Retinal pigment epithelial cell (primary cell): ENCODE measurements at places on chromosomes 16 and 17.
A peak's percentile ranks its signal among the peaks of the same experiment; 100 is the strongest.

GRCh38 chr17:49755663-49756283 lies 8.2 kb downstream of the FAM117A start:
- DNase-seq: no peak

GRCh38 chr17:54992797-54993639 lies 24.5 kb downstream of the STXBP4 start:
- no peak for DNase-seq

GRCh38 chr17:61786088-61786487 lies 77.2 kb downstream of the BRIP1 start:
- no peak for DNase-seq

- DNase-seq: no peak
Measured at GRCh38 chr17:73705594-73705993, 61.3 kb upstream of the SDK2 start.

DNA sequence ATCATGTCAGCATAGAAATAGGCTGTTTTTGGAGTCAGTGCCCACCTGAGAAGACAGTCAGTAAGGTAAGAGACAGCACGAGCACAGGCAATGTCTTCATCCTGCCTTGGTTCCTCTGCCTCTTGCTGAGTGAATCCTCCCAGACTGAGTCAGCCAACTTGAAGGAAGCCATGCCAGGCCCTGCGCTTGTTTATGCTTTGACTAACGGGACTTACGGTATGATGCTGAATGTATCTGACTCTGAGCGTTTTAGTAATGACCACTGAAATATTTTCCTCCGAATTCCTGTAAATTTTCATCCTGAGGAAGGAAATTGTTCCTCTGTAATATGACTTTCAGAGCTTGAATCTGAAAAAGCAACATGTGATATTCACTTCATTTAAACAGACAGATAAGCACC lies 18.0 kb downstream of the C17orf67 start:
- DNase-seq: no peak

GRCh38 chr17:18319604-18320256 lies 4.6 kb downstream of the SMCR8 start:
- peak; percentile 24 for DNase-seq

- DNase-seq: no peak
Measured at GRCh38 chr16:30380803-30381208, 1.6 kb downstream of the SEPTIN1 start.

GRCh38 chr16:16863672-16864071 lies 484.7 kb downstream of the NPIPA7 start:
- DNase-seq: no peak

GRCh38 chr16:25707982-25708583 lies 16.3 kb downstream of the HS3ST4 start:
- DNase-seq: no peak

GRCh38 chr16:57615813-57616212 lies 12.6 kb upstream of the ADGRG1 start:
- DNase-seq: no peak

GRCh38 chr17:42720996-42721583 lies 23.8 kb downstream of the EZH1 start:
- DNase-seq: peak; percentile 14

DNA sequence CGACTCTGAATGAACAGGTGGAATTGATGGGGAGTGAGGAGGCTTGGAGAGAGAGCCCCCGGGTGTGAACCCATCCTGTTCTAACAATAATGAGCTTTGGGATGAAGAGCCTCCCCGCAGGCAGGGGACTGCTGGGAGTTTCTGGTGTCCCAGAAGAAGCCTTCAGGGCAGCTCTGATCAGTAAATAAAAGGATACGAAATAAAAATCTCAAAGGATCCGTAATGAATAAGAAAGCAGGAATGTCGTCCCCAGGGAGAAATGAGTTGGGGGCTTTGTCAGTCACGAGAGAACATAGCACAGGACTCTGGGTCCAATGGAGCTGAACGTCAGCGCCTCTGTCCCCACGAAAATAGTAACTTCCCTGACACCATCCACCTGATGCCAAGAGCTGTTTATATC lies 113.4 kb downstream of the PITPNC1 start:
- DNase-seq: no peak

GRCh38 chr17:29012535-29012934 lies 6.7 kb upstream of the SEZ6 start:
- DNase-seq: no peak

DNA sequence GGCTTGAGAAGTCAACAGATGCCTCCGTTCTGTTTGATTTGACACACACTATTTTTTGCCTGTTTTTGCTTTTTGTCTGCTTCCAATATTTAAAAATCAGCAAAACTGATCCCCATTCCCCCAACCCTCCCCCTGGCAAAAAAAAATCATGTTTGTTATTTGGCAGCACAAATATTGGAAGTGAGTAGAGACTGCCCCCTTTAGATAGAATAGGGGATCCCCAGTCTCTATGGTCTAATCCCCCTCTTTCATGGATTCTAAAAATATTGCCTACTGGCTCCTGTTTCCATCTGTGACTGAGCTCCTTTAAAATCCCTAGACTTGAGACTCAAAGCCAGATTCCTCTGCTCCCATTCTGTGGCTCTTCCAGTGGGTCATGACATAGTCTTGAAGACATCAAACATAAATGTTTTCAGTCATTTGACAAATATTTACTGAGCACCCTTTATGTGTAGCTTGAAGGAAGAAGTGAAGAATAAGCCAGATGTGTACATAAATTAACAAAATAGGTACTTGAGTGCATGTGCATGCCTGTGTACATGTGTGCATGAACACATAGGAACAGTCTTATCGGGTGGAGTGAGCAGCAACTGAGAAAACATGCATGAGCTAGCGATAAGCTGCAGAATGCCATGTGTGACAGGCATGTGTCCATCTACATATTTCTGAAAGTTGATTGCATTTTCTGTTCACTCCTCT lies 101.2 kb downstream of the SALL1 start:
- no peak for DNase-seq

- no peak for DNase-seq
Measured at GRCh38 chr17:46944931-46945330, 22.0 kb downstream of the GOSR2 start.

DNA sequence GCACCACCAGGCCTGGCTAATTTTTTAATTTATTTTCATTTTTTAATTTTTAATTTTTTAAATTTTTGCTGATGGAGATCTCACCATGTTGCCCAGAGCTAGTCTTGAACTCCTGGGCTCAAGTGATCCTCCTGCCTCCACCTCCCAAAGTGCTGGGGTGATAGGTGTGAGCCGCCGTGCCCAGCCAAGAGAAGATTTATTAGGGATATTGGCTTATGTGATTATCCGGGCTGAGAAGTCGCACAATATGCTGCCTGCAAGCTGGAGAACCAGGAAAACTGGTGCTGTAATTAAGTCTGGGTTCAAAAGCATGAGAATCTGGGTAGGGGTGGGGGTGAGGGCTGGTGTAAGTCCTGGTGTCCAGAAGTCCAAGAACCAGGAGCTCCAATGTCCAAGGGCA lies 2.5 kb upstream of the C16orf90 start:
- DNase-seq: no peak

- DNase-seq: no peak
Measured at GRCh38 chr16:70301121-70301520, 2.1 kb downstream of the DDX19B start.

- peak; percentile 98 for DNase-seq
Measured at GRCh38 chr16:13307255-13307654, 405.9 kb downstream of the SHISA9 start.

DNA sequence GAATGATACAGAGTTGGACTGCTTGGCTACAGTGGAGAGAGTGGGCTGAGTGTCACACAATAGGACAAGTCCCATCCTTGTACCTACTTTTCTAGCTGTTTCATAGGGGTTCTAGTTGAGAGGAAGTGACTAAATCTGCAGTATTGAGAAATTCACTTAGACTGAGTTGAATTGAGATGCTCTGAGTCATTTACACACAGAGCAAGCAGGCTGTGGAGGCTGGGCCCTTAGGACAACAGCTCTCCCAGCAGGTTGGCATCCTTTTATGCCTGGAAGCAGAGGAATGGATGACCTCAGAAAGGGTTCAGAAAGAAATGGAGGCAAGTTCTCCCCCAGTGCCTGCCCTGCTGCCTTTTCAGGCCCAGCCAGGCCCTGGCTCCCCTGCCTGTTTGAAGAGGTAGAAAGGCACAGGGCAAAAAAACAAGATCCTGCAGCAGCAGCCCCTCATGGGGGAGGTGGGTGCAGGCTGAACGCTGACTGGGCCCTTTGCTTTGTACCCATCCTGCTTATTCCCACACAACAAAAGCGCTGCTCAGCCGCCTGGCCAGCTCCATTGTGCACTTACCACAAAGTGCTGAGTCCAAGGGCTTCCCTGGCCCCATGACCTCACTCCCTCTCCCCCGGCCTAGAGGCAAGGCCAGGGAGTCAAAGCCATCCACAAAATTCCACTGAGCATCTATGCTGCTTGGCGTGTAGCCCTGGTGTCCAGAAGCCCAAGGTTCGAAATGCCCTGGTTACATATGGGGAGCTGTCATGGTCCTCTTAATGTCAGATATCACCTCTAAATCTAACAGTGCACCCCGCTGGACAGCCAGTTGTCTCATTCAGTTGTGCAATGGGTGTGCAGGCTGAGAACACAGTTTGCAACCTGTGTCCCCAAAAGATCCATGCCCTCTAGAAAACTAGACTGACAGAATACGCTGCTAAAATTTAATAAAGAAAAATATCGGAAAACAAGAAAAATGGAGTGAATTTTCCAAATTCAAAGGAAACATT lies 5.4 kb upstream of the CRYBA1 start:
- DNase-seq: peak; percentile 76

- DNase-seq: no peak
Measured at GRCh38 chr16:30491229-30491628, 18.7 kb downstream of the ITGAL start.

DNA sequence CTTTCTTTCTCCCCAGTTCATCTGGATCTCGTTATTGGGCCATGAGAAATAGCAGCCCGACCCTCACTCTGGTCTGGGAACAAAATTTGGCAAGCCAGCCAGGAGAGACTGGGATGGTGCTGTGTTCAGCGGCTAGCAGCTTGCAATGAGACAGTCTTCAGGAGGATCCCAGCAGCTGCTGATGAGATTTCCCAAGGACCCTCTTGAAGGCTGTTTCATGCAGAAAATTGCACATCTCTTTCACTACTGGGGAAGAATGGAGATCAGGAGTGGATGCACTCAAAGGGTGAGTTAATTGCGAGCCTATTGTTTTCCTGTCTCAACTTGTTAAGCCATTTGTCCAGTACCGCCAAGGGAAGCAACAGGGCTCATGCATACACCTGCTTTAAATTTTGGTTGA lies 5.5 kb upstream of the COIL start:
- no peak for DNase-seq

DNA sequence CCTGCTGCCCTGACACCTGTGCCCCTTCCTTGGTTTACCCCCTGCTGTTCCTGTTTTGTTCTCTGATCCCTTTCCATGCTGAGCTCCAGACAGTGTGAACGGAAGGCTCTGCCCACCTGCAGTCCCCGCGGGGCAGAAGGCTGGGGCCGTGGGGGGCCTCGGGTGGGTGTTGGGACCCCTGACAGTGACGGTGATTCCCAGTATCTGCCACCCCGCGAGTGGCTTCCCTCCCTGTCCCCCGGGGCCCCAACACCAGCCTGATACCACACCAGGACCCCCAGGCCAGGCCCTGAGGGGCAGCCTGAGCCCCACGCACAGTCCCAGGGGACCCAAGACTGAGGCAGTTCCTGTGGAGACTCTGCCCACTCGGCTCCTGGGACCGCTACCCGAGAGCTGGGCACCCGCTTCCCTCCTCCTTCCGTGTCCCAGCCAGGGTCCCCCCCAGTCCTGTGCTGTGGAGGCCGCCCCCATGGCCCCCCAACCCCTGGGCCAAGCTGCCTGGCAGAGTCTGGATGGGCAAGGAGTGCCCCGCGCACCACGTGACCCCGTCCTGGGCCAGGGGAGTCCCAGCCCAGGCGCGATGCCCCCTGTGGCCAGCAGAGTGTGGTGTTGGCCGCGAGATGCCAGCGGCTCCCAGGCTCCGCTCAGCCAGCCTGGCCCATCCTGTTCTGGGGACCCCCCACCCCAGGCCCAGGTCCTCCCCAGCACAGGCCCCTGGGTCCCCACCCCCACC lies 10.0 kb upstream of the C1QTNF8 start:
- DNase-seq: no peak
